Stimulated activated CD8-positive, alpha-beta memory T cell treated with anti-CD3 and anti-CD28 coated beads, Interleukin-2, amount 100 ng/mL, for 1 hour (primary cell): ENCODE measurements at places on chromosomes 7 and 10.

DNA sequence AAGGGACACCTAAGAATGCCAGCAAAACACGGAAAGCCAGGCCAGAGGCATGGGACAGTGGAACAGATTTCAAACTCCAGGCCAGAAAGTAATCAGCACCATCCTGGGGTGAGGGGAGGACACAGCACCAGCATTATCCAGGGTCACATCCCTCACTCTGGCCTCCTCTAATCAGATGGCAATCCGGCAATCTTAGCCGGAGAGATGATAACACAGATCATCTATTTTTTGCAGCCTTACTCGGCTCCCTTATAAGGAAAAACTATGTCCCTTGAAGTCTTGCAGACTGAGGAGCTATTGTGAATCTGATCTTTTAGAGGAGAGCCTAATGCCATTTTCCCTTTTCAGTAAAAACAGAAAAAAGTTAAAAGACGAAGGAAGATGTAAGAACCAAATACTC, 16.5 kb downstream of the TRIL start:
- no peak for DNase-seq

DNA sequence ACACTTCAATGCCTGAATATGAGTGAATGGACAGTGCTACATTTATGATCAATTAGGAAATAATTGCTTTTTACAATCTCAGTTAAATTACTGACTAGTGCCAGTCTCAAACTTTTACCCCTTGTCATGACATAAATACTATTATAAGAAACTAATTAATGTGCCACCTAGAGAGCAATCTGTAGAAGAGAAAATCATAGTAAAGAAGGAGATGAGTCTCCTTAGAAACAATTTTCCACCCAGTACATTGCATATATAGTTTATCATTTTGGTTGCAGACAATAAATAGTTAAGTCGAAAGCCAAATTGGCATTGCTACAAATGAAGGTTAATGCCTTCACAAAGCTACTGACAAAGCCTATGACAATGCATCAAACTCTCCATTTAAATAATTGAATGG, 68.6 kb downstream of the SLC13A1 start:
- no peak for DNase-seq

DNA sequence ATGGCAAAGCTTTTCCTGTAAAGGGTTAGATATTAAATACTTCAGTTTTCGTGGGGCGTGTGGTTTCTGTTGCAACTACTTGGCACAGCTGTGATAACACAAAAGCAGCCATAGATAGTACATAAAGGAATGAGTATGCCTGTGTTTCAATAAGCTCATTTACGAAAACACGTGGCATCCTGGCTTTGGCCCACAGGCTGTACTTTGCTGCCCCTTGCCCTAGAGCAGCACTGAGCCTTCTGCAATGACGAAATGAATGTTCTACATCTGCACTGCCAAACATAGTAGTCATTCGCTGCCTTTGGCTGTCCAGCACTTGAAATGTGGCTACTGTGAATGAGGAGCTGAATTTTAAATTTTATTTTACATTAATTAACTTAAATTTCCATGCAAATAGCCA, 376.2 kb upstream of the TPK1 start:
- DNase-seq = no peak

- DNase-seq = no peak
Measured at GRCh38 chr7:102966465-102966864, 53.7 kb downstream of the LRRC17 start.

- DNase-seq = peak; percentile 16
Measured at GRCh38 chr7:157490465-157490912, 153.7 kb downstream of the DNAJB6 start.

DNA sequence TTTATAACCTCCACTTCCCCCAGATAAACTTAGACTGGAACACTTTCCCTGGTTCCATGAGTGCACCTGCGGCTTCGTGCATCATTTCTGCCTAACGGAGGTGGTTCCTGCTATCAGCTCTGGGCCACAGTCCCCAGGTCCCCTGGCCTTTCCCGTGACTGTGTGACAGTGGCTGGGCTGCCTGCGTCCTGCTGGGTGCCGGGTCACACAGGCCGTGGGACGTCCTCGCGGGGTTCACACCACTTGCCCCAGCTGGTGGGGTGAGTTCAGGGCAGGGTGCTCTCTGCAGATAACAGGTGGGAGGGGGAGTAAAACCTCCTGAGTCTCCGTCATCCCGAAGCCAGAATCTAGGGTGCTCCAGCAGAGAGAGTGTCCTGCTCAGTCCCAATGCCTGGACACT, 58.7 kb upstream of the CFAP46 start:
- no peak for DNase-seq

DNA sequence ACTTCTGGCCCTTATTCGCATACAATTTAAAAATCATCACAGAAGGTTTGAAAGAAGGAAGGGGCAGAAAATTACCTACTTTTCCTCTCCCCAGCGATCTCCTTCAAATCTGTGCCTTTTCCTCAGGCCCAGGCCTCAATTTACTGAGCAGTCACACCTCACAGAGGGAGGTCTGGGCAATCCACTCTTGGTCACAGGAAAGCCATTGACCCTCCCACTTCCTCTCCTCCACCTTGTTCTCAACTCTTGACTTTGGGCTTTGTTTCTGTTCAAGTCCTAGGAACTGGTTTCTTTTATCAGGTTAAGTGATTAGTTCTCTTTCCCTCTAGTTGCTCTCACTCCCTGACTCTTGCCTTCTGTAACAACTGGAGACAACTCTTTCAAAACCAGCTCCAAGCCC, 37.0 kb upstream of the ATRNL1 start:
- DNase-seq = no peak

GRCh38 chr7:27647046-27647445, 15.6 kb downstream of the HIBADH start:
- DNase-seq = no peak

GRCh38 chr7:29332042-29332811, 137.7 kb downstream of the CHN2 start:
- no peak for DNase-seq

- no peak for DNase-seq
Measured at GRCh38 chr10:70907637-70908405, 19.5 kb upstream of the PCBD1 start.
